ENCODE measurements at places on chromosomes 2 and 18. TPM values are rescaled to one million over a fixed set of nuclear protein-coding genes. Genes with fewer than 3 reads are reported as not detected.
A peak's percentile ranks its signal among the peaks of the same experiment; 100 is the strongest.

TGFA gene
- 0.85 TPM for polyA plus RNA-seq

DNA sequence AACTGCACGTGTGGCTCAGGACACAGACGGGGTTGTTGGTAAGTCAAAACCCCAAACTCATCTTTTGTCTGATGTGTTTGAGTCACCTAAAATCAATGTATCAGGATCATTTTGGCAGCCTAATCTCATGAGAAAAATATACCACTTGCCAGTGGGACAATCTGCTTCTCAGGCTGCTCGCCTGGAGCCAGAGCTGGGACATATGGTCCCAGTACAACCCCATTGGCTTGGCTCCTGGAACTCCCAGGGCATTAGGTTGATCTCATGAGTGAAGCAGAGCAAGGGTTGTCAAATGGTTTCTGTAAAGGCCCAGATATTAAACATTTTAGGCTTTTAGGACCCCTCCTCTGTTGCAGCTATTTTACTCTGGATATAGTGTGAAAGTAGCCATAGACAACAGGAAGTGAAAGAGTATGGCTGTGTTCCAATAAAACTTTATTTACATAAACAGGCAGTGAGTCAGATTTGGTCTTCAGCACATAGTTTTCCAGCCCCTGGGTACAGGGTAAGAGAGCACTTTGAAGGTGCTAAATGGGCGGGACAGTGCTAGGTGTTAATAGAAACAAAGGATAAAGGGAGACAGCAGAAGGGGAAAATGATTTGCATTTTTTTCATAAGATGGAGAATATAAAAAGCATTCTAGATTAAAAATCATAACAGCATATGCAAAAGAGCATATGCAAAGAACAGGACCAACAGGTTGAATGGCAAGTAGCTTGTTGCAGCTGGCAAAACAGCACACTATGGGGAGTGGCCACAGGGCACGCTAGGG lies 290.8 kb downstream of the KCNS3 start:
- no peak for DNase-seq

DNA sequence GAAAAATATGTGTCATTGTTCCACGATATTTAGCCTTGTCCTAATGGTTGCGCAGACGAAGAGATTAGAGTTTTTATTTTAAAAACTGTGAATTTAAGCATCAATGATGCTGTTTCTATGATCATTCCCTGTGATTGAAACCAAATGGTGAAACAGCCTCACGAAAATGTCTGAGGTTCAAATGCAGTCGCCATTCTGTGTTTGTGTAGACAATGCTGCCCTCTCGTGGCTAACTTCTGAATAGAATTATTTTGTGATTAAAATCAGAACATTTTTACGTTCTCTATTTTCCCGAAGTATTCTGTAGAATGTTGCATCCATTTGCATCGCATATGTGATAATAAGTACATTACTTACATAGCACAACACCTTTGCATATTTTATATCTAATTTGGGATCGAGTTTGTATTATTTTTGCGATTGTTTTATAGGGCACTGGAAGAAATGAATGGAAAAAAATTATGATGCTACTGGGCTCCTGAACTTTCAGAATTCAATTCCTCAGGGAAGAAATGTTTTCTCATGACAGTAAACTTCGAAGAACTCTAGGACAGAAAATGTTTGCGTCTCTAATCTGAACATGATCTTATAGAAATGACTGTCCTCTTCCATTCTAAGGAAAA lies 54.8 kb upstream of the CREB1 start:
- peak; percentile 48 for DNase-seq

ANKRD36B gene
- polyA plus RNA-seq = 19.9 TPM

GRCh38 chr2:156321243-156321904 lies 11.1 kb downstream of the NR4A2 start:
- DNase-seq = no peak

DNAJC5G gene
- polyA plus RNA-seq = 0.24 TPM

POTEI gene
- 0.04 TPM for polyA plus RNA-seq

- no peak for DNase-seq
Measured at GRCh38 chr2:199778655-199779054, 72.3 kb downstream of the FTCDNL1 start.

COBLL1 gene
- polyA plus RNA-seq = 6.4 TPM

IL36RN gene
- polyA plus RNA-seq = not detected

- no peak for DNase-seq
Measured at GRCh38 chr18:35437836-35438235, 59.9 kb downstream of the INO80C start.

DNA sequence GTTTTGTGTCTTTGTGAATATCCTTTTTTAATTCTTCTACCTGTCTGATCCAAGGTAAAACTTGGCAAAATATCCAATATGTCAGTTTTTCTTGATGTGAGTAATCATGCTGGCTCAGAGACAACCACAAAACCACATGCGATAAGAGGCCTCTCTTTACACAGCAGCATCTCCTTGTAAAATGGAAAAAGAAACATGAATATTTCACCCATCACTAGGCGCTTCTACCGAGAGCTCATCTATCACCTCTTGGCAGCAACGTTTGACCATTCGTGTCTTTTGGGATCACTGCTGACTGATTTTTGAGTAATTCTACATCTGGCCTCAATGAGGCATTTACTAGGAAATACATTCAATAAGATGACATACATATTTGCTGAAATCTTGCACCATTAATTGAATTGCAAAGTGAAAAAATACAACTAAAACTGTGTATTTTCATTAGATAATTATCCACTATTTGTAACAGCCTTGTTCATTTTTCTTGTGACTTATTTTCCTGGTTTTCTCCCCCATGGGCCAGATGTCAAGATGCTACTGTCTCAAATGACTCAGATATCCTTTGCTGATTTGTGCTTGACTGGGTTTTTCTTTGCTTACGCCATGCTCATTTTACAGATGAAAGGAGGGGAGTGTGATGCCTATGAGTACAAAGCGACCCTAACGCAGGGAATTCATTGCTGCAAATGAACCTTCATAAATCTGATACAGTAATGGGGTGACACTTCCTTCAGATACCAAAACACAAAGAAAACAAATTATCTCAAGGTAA lies 467.5 kb downstream of the FBXO15 start:
- no peak for DNase-seq

- no peak for DNase-seq
Measured at GRCh38 chr2:238097988-238098871, 1.9 kb upstream of the ESPNL start.

SP140 gene
- 0.62 TPM for polyA plus RNA-seq

- DNase-seq = no peak
Measured at GRCh38 chr2:232781765-232782164, 5.4 kb upstream of the KCNJ13 start.

DNA sequence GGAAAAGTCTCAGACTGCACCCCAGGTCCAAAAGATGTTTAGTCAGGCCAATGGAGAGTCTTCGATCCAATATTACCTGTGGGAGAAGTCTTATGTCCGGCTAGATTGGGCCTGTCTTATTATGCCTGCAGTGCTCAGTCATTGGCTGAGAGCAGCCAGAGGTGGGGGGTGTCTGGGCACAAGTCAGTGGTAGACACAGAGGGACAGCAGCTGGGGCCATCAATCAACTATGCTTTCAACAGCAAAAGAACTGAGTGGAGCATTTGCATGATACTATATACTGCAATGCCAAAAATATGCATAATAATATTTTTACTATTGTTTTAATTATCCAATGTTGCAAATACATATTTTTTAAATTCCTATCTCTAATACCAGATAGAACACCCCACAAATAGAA lies 298.6 kb upstream of the CDH20 start:
- no peak for DNase-seq

DNA sequence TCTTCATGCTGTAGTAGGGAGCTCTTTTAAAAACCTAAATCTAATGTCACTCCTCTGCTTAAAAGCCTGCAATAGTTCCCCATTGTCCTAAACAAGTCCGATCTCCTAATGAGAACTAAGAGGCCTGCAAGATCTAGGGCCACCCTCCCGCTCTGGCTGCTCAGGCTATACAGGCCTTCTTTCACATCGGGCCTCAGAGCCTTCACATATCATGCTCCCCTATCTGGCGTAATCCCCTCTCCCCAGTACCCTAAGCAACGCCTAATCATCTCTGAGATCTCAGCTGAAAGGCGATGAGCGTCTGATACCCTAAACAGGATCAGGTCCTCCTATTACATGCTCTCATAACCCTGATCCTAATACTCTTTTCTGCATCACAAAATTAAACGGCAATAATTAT lies 1.9 kb downstream of the MAP4K3 start:
- no peak for DNase-seq

TANK gene
- 27.9 TPM for polyA plus RNA-seq

- DNase-seq = no peak
Measured at GRCh38 chr18:50805732-50806131, 14.1 kb downstream of the MRO start.

DNA sequence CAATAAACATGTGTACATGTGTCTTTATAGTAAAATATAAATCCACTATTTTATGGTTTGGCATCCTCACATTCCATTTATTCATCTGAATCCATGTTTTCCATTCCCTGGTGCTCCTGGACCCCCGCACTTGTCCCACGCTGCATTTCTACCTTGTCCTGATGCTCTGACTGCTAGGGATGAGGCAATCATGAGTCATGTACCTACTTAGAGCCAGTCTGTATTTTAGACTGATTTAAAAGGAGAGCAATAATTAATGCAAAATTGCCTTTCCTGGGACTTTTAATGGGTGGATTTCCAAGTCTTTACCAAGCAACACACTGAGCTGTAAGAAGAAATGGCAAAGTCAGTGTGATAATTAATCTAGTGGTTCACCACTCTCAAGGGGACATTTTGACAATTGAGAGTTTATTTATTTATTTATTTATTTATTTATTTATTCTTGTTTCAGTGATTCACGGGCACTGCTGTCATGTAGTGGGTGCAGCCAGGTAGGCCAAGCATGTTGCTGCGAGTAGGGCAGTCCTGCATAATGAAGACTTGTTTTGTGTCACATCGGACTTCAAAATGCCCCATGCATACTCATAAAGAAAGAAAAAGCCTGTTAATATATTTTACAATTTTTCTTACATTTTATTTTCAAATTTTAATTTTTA lies 419.3 kb upstream of the VWC2L start:
- DNase-seq = no peak

CYTIP gene
- polyA plus RNA-seq = 0.62 TPM

GMPPA gene
- 22.8 TPM for polyA plus RNA-seq

GRCh38 chr2:238090887-238091286 lies 9.3 kb upstream of the ESPNL start:
- DNase-seq = no peak
